NB4 (cell line): ENCODE measurements at places on chromosomes 16 and 17.

DNA sequence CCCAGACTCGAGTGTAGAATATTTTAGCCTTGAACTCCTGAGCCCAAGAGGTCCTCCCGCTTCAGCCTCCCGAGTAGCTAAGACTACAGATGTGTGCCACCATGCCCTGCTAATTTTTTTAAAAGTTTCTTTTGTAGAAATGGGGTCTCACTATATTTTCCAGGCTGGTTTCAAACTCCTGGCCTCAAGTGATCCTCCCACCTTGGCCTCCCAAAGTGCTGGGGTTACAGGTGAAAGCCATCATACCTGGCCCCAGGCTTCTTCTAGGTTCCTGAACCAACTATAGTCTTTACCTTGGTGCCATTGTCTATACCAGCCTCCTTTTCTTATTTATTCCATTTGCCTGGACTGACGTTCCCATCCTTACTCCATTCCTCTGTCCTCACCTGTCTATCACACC is 17.1 kb upstream of the PRKAR1A start:
- DNase-seq = no peak

- no peak for DNase-seq
These were observed 7.9 kb upstream of the SPHK1 start for GRCh38 chr17:76376318-76377133.

DNA sequence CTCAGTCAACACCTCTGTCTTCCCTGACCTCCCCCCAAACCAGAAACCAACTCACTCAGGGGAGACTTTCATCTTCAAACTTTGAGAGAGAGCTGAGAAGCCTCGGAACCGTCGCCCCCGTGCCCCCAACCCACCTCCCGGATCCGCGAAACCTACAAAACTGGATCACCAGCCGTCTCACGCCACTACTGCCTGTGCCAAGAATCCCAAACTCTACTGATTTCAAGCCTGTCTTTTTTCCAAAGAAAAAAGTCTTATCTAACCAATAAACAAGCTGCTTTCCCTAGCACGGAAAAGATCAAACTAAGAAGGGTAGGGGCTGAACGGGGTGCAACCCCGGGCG is 2.0 kb downstream of the AXIN2 start:
- DNase-seq = no peak

- DNase-seq = peak; percentile 90
These were observed 9.6 kb downstream of the PIK3R6 start for GRCh38 chr17:8857919-8858318.

DNA sequence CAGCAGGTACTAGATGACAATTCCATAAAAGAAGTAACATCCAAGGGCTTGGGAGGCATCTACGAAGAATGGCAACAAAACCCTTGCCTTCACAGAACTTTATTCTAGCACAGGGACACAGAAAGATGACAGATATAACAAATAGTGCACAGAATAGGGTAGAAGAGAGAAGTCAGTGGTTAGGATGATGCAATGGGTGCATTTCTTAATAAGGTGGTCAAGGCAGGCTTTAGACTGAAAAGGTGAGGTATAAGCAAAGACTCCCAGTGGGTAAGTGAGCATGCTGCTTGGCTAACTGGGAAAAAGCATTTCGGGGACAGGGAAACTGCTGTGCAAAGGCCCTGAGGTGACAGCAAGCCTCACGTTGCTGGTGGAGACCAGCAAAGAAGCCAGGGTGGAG is 175.9 kb downstream of the XYLT1 start:
- DNase-seq = peak; percentile 70

DNA sequence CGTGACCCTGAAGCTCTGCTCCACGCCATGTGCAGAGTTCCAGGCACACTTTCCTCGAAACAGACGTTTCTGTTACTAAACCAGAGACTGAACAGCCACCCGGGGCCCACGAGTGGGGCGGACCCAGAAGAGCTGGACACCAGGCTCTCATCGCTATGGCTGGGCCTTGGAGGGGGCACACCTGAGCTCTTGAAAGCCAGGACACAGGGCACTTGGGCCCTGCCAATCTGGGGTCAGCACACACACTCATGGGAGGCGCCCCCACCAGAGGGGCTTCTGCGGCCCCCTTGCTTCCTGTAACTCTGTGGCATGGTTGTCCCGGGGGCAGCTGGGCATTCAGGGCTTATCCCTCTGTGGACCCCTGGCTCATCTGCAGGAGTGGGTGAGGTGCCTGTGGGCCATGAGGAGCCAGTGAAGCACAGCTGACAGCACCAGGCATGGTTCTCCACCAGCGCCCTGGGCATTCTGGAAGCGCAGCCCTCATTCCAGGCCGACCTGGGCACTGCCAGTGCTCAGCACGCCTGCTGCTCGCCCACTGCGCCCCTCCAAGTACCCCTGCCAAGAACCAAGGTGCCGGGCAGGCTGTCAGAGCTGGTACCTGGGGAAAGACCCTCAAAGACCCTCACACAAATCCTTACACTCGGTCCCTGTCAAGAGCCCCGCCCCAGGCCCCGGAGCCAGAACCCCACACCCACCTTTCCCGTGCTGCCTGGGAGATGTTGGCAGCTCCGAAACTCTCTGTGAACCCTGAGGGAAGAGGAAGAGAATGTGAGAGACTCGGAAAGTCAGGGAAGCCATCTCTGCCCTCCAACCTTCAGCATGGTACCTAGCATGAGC is 61.1 kb downstream of the IL21R start:
- DNase-seq = no peak

GRCh38 chr16:75481475-75481874 is 13.8 kb downstream of the CHST6 start:
- DNase-seq = no peak

- no peak for DNase-seq
These were observed 186.3 kb downstream of the CPPED1 start for GRCh38 chr16:12617401-12617819.

GRCh38 chr17:13953841-13954240 is 115.5 kb upstream of the COX10 start:
- DNase-seq = no peak

GRCh38 chr16:75502916-75503605 is 7.8 kb upstream of the CHST6 start:
- DNase-seq = no peak

DNA sequence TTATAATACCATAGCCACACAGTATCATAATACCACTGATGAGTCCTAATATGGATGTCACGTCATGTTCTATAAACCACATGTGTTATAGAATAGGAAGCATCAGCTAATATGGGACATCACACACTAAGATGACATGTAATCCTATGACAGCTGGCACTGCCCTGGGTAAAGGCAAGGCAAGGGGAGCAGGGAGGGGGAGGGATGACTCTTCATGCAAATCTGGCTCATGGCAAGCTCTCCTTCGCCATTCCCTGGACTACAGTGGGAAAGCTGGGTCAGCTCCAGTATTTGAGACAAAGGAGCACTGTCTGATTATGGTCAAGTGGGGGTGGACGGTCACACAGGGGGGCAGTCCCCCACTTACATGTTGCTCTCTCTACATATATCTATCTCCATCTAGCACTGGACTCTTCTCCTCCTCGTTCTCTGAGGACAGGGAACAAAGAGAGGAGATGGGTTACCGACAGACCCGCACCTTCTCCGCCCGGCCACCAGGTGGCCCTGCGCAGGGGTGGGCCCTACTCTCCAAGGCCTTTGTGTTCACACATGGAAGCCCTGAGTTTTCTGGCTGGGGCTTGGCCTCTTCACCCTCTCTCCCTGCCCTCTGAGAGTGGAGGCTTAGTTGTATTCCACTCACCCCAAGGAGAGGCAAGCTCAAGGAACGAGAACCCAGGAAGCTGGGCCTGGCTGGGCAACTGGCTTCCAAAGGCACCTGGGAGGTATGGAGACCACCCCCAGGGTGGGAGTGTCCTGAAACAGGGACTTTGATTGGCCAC is 23.4 kb upstream of the MPO start:
- DNase-seq = peak; percentile 81

- DNase-seq = no peak
These were observed 8.3 kb downstream of the CNTNAP1 start for GRCh38 chr17:42690596-42690995.

GRCh38 chr17:55708175-55708974 is 14.3 kb downstream of the TMEM100 start:
- DNase-seq = no peak

DNA sequence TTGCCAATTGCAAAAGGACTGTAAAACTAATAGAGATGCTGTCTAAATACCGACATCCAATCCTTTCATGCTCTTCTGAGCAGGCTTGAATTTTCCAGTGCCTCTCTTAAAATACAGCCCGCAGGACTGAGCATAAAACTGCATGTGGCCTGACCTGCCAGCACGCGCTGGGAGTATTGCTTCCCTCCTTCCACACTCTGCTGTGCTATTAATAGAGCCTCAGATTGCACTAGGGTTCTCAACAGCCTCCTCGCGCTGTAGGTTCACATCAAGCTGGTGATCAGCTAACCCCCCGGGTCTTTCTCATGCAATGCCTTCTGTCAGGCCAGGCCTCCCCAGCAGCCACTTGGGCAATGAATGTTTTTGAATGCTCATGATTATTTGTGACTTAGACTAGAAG is 14.2 kb upstream of the MSI2 start:
- no peak for DNase-seq

- DNase-seq = no peak
These were observed 27.4 kb upstream of the TNS4 start for GRCh38 chr17:40528692-40529417.

GRCh38 chr17:4234401-4234800 is 29.4 kb downstream of the ANKFY1 start:
- no peak for DNase-seq

- no peak for DNase-seq
These were observed 17.8 kb downstream of the SNN start for GRCh38 chr16:11685844-11686618.

- no peak for DNase-seq
These were observed 10.1 kb downstream of the MRM3 start for GRCh38 chr17:792277-792676.

GRCh38 chr17:16932611-16933010 is 39.3 kb downstream of the TNFRSF13B start:
- DNase-seq = no peak

DNA sequence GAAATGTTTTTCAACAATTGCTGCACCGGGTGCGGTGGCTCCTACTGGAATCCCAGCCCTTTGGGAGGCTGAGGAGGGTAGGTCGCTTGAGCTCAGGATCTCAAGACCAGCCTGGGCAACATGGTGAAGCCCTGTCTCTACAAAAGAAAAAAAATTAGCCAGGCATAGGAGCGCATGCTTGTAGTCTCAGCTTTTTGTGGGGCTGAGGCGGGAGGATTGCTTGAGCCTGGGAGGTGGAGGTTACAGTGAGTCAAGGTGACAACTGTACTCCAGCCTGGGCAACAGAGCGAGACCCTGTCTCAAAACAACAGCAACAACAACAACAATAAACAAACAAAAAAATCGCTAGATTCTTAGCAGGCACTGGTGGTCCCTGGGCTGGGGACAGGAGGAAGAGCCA is 28.5 kb downstream of the IL21R start:
- DNase-seq = no peak

DNA sequence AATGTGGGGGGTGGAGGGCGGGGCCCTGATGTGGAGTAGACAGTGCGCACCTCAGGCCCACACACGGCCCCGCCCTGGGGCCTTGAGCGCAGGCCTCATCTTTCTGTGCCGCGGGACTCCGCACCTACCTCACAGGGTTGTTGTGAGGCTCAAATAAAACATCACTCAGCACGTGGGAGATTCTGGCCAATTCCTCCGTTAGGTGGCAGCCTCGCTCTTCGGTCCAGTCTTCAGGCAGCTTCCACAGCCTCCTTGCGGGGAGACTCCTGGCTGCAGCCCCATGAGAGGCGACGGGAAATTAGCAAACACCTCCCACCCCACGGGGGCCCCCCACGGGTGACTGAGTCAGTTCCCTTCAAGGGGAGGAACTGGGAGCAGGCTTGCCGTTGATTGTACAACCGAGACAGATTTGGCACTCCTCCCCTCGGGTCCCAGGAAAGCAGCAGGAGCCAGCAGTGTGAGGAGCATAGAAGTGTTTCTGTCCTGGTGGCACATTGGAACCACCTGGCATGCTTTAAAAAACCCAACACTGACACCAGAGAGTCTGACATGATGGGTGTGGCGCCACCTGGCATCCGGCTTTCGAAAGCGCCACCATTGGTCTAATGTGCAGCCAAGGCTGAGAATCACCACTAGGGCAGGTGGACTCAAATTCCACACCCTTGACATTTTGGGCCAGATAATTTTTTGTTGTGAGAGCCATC is 7.6 kb downstream of the MRM1 start:
- DNase-seq = peak; percentile 58

DNA sequence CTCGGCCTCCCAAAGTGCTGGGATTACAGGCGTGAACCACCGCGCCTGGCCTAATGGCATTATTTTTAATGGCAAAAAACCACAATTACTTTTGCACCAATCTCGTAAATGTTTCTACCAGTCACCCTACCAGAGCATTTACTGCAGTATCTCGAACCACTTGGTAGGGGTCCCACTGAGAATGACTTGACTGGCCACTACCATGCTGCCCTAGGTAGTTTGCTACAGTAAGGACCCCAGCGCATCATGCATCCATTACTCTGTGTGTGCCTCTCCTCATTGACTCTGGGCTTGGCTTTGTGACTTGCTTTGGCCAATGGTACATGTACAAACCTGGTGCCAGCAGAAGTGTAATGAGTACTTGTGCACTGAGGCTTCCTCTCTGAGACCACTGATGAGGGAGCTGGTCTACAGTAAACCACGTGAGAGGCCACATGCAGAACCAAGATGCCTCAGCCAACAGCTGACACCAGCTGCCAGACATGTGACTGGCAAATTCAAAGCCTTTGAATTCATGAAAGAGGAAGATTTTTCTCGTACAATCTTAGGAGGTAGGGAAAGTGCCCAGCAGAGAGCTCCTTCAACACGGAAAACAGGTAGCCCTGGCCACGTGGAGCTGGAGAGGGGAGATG is 421.7 kb upstream of the C16orf82 start:
- DNase-seq = no peak

- DNase-seq = no peak
These were observed 225.4 kb downstream of the SEC14L1 start for GRCh38 chr17:77366206-77366557.

DNA sequence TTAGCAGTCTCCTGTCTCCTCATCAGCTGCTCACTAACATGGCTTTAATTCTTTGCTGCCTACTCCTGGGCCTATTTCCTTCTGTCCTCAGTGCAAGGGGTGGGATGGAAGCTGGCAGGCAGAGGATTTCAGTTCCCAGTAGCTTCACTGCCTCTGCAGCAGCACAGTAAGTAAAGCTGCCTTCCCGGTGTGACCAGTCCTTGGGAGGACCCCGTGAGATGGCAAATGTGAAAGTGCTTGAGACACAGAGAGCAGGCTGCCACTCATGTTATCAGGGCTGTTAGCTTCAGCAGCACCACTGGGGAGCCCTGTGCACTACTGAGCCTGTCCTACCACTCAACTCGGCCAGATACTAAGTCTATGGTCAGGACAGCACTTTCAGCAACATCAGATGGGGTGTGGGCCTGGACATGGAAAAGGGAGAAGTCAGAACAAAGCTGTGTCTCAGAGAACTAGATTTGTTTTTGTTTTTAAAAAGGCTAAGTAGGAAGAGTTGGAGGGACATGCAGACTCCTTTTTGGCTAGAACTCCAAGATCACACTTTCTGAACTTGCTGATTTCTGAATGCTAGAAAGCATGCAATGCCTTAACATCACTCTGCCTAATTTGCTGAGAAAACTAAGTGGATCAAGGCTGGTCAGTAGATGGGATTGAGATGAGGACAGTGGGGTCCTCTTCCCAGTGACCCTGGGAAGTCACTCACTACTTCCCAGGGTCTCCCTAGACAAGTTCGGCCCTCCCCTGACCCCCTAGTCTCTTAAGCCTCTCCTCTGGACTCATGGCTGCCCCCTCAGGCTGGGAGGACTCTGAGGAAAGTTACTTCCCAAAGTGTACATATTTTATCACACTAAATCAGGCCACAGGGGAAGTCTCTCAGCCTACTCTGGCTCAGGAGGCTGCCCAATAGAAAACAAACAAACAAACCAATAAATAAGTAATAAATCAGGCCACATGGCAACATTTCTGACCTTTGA is 1.1 kb downstream of the ACSF2 start:
- DNase-seq = peak; percentile 56

GRCh38 chr17:13359774-13360173 is 242.0 kb downstream of the HS3ST3A1 start:
- DNase-seq = no peak
